ENCODE measurements at places on chromosomes 5 and 9.
A peak's percentile ranks its signal among the peaks of the same experiment; 100 is the strongest.

GRCh38 chr5:106094839-106095238 is 1575.9 kb downstream of the EFNA5 start:
- no peak for DNase-seq

GRCh38 chr9:35827486-35827885 is 1.0 kb downstream of the FAM221B start:
- no peak for DNase-seq

DNA sequence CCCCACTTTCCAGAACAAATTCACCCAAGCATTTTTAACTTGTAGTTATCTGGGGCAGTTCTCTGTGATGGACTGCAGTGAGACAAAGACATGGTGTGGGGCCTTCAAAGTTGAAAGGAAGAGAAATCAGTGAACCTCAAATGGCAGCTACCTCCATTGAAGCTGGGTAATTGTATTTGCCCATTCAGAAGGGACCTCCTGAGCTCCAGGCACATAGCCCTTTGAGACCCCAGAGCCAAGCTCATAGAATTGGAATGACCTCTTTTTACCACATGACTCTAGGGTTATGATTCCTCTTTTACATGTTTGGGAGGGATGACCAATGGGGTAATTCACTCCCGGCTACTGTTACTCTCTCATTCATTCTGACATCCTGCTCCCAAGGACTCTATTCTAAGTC is 368.4 kb upstream of the ITGA1 start:
- no peak for DNase-seq

DNA sequence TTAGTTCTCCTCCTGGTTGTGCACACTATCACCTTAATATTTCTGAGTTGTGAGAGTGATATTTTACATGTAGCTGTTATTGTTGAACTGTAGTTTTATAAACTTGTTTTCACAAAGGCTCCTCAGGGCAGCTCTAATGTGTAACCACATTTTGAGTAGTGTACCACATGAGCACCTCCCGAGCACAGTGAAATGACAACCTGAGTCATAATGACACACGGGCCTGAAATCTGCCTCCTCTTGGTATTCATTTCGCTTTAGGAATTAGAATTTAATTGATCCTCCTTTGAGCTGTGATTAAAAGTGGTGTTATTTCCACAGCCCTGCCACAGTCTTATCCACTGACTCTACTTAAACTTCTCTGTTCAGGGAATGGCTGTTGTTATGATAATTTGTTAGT is 7.9 kb downstream of the MTRR start:
- no peak for DNase-seq

GRCh38 chr5:80935811-80936385 is 24.3 kb upstream of the RASGRF2 start:
- DNase-seq, result no peak

DNA sequence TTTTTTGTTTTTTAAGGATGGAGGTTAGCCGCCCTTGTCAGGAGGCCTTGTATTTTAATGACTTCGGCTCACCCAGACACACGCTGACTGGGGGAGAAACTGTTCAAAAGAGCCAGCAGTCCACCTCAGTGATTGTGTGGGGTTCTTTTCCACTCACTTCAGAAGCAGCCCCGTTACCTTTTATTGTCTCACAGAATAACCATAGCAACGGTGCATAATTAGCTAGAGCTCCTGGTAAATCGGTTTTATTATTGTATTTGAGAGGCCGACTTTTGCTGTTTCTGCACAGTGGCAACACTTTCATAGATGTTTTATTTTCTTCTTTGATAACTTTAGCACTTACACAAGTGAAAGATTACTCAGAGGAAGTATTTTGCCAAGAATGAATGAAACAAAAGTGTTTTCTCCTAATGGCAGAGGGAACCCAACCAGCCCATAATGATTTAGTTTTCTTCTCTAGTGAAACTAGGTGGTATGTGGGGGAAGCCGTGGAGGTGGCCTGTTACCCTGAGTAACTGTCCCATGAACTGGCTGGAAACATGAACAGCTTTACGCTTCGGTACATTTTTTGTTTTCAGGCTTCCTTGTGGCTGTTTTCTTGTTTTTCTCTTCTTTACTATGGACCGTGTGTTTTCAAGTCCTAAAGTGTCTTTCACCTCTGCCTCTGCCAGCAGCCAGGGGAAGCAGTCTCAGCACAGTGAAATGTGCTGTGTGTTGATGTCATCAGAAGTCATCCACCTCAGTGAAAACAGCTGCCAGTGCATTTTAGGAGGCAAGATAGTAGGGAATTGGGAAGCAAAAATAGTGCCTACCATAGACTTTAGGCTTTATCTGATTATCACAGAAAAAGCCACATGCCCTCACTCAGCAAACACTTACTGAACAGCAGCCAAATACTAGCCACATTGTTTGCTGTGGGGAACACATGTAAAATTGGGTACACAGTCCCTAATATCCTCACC is 414.7 kb downstream of the KDM4C start:
- DNase-seq, result no peak

DNA sequence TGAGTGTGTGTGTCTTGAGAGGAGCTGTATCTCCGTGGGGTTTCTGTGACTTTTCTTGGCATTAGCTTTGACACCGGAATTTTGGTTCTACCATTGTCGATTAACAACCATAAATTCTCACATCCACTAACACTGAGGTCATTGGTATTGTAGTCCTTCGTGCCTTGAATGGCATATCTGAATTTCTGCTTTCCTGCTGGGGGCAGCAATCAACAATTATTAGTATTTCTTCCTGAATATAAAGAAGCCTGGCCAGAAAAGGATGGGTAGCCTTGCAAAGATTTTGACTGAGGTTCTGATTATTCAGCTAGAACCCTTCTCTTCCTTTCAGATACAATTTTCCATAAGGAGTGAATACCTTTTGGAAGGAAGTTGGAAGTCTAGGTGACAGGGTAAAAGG is 33.5 kb upstream of the SHOC1 start:
- DNase-seq, result no peak

- DNase-seq, result no peak
Measured at GRCh38 chr9:37611961-37612360, 19.6 kb upstream of the TOMM5 start.

GRCh38 chr9:130535818-130536521 is 43.4 kb upstream of the FUBP3 start:
- no peak for DNase-seq

DNA sequence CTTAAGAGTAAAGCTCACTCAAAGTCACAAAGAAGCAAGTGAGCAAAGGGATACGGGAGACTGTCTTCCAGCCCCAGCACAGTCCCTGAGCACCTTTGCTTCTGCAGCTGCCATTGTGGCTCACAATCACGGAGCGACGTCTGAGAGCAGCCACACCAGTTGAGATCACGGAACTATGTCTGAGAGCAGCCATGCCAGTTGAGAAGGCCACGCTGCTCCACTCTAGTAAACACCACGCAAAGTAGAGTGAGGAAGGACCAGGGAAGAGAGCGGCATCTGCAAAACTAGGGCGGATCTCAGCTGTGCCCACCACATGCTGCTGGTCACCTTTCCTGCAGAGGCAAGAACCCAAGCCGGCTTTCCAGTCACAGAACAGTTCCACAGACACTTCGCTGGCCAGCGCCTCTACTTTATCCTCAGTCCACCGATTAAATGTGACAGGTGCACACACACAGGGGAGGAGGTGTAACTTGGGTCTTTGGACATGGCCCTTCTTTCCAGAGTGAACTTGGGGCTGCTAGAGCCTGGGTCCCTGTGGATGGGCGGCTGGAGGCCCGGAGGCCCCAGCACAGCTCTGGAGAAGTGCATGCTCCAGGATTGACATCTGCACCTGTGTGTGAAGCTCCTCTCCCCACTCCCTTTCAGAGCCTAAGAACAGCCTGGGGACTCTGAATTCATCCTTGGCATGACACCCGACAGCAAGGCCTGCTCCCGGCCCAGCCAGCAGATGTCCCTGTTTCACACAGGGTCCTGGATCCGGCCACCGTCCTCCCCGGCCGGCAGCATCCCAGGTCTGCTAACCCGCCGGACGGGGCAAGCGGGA is 324.9 kb upstream of the IRX4 start:
- no peak for DNase-seq

DNA sequence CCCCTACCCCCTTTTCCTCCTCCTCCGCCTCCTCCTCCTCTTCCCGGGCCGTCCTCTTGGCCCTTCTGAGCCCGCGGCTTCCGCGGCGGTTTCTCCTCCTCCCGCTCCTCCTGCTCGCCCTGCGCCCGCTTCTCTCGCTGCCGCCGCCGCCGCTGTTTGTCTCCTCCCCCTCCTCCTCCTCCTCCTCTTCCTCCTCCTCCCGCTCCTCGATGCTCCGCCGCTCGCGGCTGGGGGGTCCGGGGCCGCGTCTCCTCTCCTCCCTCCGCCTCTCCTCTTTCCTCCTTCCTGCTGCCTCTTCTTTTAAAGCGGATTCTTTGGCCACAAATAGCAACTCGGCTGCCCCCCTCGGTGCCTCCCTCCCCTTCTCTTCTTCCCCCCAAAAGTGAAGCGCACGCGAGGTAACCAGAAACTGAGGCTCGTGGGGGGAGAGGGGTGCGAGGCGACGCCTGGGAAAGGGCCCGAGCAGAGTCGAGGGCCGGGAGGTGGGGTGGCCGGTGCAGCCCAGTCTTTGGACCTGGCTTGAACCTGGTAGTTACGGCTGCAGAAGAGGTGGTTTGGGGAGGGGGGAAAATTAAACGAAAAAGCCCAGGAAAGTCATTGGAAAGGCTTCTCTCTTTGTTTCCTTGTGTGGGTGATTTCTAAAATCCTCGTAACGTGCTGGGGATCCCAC is 1058.5 kb upstream of the DMAC1 start:
- no peak for DNase-seq

- no peak for DNase-seq
Measured at GRCh38 chr5:121478636-121479035, 373.0 kb upstream of the FTMT start.

DNA sequence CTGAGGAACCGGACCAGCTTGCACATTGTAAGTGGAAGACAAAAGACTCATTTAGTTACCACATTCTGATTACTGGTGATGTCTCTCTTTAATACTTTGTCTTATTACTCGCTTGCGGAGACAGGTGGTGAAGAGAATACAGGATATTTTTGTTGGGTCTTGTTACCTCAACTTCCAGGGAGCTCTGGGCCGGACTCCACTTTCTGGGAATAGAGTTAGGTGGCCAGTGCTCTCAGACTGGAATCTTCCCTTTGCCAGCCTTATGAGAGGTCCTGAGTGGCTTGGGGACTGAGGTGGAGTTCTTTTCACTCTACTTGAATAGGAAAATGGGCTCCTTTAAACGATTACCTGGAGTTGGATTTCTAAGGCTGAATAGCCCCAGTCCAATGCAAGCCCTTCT is 33.3 kb upstream of the SPRY4 start:
- DNase-seq, result no peak

GRCh38 chr9:98132806-98133631 is 14.0 kb upstream of the TRIM14 start:
- DNase-seq, result peak; percentile 15

DNA sequence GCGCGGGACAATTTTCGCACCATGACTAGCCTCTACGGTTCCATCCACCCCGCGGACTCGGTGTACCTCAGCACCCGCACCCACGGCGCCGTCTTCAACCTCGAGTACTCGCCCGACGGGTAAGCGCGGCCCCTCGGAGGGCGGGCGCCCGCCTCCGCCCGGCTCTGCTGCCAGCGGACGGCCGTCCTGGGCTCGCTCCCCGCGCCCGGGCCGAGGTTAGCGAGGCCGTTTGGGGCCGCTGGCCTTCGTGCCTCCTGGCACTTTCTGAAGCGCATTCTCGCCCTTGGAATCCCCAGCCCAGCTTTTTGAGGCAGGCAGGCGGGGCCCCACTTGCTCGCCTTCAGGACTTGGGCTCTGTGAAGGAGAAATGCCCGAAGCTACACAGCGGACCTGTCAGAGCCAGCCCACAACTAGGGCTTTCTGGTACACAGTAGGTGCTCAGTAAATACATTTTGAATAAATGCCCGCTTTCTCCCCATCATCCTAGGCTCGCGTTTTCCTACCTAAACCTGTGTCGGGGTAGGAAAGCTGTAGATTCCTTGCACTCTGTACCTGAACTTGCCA is 772 bp downstream of the DCAF10 start:
- no peak for DNase-seq

DNA sequence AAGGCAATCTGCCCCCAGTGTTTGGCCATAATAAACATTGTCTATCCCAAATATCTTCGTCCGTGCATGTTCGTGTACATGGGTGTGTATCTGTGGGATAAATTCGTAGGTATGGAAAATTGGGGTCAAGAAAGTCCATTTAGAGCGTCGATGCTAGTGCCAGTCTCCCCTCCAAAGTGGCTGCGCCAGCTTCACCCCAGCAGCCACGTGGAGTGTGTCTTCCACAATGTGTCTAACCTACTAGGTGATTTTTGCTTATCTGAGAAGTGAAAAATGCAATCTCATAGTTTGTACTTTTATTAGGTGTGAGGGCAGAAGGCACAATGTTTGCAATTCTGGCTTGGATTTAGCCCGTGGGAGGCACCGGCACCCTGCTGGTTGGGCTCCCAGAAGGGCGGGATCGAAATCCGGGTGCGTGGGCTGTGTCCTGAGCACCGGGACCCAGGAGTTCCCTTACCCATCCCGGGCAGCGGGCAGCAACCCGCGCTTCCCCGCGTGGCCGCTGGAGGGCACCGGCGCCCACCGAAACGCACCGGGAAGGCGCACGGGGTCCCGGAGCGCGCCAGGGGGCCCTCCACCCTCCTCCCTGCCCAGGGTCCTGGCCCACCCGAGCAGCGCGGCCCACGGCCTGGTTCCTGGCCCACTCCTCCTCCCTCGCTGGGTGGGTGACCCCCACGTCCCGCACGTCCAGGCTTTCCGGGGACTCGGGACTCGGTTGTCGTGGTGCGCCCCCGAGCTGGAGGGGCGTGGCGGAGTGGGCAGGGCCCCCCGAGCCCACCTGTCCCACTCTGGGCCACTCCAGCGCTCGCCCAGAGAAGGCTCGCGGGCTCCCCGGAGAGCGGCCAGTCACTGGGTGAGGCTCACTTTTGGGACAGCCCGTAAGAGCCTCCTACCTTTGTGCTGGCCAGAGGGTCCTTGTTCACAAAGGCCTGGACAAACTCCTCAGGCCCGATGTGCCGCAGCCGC is 55.4 kb upstream of the RNF130 start:
- no peak for DNase-seq

GRCh38 chr9:111961575-111961974 is 65.0 kb downstream of the UGCG start:
- peak; percentile 98 for DNase-seq

- DNase-seq, result no peak
Measured at GRCh38 chr5:177553671-177554429, 513 bp downstream of the FAM193B start.

GRCh38 chr5:37812365-37812764 is 27.5 kb downstream of the GDNF start:
- DNase-seq, result no peak

DNA sequence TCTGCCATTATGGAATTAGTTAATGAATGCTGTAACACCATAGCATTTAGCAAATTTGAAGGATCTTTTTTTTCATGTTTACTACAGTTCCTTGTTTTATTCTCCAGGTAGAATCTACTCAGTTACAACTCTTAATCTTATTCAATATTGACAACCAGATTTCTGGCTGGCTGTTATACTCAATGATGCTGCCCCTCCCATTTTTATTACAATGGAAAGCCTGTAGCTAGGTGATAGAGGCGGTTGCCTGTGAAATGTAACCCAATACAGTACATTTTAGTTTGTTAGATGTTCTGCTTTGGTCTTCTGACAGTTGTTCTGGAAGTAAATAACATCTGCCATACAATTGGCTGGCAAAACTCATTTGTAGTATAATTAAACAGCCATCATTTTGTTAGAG is 294.2 kb downstream of the DMRTA1 start:
- DNase-seq, result no peak
